Posterior cingulate gyrus (tissue), 11 donors: ENCODE measurements at places on chromosomes 7 and 10.

- no peak for DNase-seq
Measured at GRCh38 chr7:91949221-91950009, 8.8 kb downstream of the AKAP9 start.

DNA sequence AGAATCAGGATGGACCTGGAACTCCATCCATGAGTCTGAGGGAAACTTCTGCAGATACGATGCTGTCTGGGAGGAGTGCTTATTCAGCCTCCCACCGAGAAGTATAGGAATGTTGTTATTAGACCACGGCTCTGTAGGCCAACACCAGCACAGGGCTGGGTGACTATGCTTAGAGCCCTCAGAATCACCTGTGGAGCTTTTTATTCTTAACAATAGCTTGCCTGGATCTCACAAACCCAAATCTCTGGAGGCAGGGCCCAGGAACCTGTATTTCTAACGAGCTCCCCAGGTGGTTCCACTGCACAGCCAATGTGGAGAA is 55.6 kb upstream of the ARID5B start:
- no peak for DNase-seq

- DNase-seq: no peak
Measured at GRCh38 chr10:7042000-7042399, 368.8 kb downstream of the SFMBT2 start.

- DNase-seq: no peak
Measured at GRCh38 chr10:69884686-69885085, 83.0 kb downstream of the COL13A1 start.

GRCh38 chr7:158244873-158245723 is 342.5 kb downstream of the PTPRN2 start:
- peak; percentile 75 for DNase-seq

DNA sequence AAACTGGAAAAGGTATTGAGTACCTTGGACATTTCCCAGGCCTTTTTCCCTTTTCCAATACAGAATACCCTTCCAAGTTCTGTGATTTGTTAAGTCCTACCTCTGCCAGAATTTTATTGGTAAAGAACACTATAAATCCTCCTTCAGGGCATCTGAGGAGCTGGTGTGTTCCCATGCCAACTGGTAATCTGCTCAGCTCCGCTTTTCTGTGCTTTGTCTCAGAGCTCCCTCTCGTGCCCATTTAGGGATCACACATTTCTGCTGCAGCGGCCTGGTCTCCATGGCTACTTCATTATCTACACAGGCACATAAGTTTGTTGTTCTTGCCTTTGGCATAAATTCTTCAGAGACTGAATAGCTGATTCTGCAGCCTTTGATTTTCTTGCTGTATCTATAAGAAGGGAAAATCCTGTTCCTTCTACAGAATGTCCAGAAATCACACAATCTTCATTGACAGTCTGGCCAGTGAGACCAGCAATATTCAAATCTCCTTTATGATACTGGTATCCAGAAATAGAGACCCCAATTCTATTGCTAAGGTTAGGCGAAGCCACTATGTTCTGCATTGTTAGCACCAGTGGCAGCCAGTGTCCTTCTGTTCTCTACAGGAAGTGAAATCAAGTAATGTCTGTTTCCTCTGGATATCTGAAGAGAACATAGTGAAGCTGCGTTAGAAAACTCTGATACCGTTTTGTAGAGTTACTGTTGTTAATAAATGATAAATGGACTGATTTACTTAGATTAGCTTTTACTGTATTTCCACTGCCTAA is 51.9 kb downstream of the DENND11 start:
- DNase-seq: peak; percentile 71

GRCh38 chr10:79438021-79438698 is 7.3 kb downstream of the ZCCHC24 start:
- no peak for DNase-seq

- peak; percentile 70 for DNase-seq
Measured at GRCh38 chr10:47027108-47027783, 116.0 kb downstream of the PTPN20 start.

- DNase-seq: no peak
Measured at GRCh38 chr7:102840404-102840803, 72.4 kb upstream of the LRRC17 start.

GRCh38 chr7:19161671-19162070 is 16.4 kb upstream of the FERD3L start:
- no peak for DNase-seq

- no peak for DNase-seq
Measured at GRCh38 chr7:46649876-46650275, 728.8 kb upstream of the IGFBP3 start.

DNA sequence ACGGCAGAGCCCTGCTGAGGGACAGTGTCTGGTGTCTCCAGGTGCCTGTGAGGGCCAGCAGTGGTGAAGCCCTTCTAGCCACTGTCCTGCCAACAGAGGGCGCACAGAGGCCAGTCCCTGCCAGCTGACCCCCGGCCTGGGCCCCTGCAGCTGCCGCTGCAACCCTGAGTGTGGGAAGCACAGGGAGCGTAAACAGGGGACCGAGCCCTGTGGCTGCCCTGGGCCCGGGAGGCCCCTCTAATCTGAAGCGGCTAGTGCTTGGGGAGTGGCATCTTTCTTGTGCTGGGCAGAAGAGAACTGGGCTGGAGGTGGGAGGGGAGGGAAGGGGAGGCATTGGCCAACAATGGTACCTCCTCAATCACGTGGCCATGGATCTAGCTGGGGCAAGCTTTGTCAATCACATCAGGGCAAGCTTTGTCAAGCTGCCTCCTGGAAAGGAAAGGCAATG is 34.6 kb downstream of the TRIM8 start:
- DNase-seq: peak; percentile 81

GRCh38 chr10:103058034-103058433 is 135.0 kb downstream of the NT5C2 start:
- no peak for DNase-seq

GRCh38 chr7:96414931-96415292 is 93.0 kb upstream of the SLC25A13 start:
- peak; percentile 84 for DNase-seq

DNA sequence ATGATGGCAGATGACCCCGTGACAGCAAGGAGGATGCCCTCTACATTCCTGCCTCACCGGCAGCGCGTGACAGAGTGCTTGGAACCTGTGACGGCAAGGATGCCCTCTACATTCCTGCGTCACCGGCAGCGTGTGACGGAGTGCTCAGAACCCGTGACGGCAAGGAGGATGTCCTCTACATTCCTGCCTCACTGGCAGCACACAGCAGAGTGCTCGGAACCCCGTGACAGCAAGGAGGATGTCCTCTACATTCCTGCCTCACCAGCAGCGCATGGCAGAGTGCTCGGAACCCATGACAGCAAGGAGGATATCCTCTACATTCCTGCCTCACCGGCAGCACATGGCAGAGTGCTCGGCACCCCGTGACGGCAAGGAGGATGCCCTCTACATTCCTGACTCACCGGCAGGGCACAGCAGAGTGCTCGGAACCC is 231.0 kb downstream of the DIP2C start:
- no peak for DNase-seq

DNA sequence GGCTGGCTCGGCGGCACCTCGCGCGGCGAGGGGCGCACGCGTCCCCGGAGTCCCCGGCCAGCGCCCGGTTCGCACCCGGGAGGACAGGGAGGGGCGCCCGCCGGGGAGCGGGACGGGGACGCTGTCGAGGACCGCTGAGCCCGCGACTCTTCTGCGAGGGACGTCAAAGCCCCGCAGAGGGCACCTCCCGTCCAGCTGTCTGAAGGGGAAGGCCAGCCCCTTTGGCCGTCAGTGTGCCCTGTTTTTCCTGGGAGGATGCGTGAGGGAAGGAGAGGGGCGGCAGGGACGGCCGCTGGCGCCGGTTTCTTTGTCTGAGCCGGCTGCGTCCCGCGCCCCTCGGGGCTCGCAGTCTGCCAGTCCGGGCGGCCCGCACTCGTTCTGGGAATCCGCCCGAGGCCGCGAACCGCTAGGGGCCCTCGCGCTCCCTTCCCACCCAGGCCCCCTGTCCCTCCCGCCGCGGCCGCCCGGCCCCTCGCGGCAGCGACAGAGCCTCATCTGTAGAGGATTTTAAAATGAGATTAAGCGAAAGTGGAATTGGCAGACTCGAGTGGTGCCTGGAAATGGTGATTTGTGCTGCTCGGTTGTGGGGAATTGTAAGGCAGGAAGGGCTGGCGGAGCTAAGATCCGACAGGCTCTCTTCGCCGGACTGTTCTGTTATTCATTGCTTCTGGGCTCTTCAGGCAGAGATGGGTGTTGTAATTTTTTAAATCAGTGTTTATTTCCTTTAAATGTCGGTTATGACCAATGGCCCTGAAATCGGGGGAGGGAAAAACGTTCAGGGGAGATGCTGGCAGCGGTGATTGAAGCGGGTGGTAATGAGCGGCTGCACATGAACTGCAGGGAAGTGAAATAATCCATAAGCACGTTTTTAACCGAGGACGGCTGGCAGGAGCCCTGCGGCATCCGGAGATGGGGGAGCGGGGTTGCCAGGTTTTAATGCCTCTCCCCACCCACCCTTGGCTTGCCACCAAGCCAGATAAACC is 618 bp upstream of the RELN start:
- peak; percentile 63 for DNase-seq

DNA sequence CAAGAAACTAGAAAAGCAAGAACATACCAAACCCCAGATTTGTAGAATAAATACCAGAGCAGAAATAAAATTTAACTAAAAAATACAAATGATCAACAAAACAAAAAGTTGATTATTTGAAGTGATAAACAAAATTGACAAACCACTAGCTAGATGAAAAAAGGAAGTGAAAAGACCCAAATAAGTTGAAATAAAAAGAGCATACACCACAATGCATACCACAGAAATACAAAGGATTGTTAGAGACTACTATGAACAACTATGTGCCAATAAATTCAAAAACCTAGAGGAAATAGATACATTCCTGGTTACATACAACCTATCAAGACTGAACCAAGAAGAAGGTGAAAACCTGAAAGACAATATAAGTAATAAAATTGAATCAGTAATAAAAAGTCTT is 333.4 kb downstream of the SH2D4B start:
- no peak for DNase-seq

- DNase-seq: no peak
Measured at GRCh38 chr7:110759069-110759468, 331.9 kb upstream of the LRRN3 start.

DNA sequence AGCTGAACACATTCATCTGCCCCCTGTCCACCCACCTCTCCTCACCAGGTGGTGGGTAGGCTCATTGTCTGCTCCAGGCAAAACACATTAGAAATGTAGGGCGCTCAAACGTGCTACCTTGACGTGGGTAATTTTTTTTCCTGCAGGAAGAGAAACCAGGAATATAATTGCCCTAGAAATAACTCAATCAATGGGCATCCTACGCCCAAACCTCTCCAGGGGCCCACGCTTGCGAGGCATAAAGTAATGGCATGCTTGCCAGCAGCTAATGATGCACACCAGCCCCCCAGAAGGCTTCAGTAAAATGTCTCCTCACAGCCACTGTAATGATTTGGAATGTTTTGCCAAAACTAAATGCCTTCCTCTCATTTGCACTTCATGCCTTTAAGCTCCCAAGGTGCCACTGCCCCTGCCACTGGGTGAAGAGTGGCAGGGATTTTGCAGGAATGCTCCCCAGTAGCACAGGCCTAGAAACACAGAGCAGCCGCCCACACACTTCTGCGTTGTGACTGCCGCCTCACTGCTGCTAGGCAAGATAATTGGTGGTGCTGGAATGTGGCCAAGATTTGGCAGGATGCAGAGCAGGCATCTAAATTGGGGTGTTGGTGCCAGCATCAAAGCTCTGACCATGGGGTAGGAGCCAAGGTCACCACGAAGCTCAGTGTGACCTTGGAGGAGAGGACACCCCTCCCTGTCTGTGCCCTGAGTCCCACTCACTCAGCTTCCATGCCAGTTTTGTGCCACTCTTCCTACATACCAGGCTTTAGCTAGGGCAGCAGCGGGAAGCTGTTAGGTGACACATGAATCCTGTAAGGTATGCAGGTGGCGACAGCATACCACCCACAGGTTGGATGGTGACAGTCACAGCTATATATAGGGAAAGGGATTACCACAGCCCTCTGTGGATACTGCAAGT is 48.7 kb upstream of the PPP1R3C start:
- peak; percentile 20 for DNase-seq

GRCh38 chr7:122672536-122672935 is 26.4 kb downstream of the RNF133 start:
- DNase-seq: no peak

GRCh38 chr7:54980521-54980920 is 38.3 kb upstream of the EGFR start:
- DNase-seq: no peak

DNA sequence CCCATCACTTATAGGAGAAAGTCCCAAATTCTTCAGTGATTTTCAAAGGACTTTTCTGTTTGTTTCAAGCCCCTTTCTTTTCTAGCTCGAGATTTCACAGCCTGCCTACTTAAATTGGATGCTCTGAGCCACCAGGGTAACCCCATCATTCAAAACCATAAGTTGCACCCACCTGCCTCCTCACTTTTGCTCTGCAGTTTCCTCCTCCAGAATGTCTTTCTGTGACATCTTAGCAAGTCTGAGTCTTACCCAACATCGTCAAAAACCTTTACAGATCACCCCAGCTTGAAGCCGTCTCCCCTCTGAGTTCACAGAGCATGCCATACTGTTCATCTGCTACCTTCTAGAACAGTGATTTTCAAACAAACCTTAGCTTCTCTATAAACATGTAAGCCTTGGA is 64.3 kb upstream of the CACNB2 start:
- no peak for DNase-seq

DNA sequence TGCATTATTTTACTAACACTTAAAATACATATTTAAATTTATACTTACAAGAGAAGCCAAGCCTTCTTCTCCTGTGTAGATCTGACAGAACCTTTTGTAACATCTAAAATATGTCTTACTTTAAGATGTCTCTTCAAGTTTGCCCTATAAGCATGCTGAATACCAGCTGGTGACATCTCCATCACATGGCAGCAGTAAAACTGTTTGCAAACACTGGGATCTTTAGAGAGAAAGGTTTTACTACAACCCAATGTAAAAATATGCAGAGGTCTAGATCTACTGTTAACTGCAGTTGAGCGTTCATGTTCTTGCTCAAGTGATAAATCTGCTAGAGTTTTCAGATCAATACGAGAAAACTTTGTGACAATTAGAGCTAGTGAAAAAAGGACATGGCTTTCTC is 23.2 kb downstream of the PDZD8 start:
- DNase-seq: no peak

DNA sequence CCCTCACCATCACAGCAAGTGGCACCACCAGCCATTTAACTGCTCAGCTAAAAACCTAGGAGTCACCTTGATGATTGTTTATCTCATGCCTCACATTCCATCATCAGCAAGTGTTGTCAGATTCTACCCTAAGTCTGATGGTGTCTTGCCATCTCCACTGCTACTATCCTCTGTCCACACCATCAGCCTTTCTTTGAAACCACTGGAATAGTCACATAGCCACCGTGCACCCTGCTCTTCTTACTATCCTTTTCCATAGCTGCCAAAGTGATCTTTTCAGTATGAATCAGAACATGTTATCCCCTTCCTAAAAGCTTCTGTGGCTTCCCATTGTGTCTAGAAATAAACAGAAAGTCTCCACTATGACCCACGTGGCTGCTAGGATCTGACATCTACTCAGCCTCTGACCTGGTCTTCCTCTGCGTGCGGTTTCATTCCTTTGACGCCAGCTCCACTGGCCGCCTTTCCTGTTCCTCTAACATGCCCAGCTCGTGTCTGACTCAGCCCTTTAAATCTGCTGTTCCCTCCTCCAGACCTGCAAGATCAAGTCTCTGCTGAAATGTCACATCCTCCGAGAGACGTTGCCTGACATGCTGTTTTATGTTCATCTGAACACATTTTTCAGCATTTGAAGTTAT is 16.5 kb upstream of the CHN2 start:
- peak; percentile 90 for DNase-seq
